ENCODE measurements at places on chromosomes 13 and 19. TPM values are rescaled to one million over a fixed set of nuclear protein-coding genes. Genes with fewer than 3 reads are reported as not detected.

DNA sequence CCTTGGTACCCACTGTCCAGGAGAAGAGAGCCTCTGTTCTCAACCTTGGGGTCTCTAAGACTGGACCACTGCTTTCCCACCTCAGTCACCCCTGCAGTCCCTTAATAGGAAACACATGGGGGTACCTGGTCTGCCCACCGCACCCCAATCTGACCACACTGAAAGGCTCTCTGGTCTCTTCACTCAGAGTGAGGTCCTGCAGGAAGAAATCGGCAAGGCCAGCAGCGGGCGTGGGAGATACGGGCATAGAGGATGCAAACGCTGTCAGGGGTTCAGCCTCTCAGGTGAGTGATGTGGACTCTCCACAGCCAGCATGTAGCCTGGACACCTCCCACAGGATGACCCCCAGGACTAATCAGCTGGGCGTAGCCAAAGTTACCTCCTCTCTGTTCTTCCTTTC, 3.5 kb downstream of the SIGLEC9 start:
- DNase-seq = no peak

NCAN gene
- total RNA-seq = not detected

DNA sequence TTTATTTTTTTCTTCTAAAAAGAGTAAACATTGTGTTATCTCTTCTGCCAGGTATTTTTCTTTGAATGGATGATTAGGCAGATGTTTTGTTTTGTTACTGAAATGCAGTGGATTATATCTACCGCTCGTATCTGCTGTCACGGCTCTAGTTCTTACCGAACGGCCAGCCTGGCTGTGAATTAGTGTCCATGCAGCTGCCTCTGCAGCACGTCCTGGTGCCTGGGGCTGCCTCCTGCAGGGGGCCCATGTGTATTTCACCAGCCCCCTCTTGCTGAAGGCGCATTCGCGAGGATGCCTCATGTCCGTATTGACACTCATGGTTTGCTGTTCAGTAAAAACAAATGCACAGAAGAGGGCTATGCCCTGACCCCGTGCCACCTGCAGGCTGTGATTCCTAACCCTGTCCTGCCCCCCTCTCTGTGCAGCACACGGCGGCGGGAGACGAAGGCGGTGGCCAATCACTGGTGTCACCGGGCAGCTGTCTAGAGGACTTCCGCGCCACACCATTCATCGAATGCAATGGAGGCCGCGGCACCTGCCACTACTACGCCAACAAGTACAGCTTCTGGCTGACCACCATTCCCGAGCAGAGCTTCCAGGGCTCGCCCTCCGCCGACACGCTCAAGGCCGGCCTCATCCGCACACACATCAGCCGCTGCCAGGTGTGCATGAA, 49.9 kb downstream of the RAB20 start:
- DNase-seq = no peak

SWSAP1 gene
- total RNA-seq = 3.0 TPM

ITGBL1 gene
- not detected for total RNA-seq

DNA sequence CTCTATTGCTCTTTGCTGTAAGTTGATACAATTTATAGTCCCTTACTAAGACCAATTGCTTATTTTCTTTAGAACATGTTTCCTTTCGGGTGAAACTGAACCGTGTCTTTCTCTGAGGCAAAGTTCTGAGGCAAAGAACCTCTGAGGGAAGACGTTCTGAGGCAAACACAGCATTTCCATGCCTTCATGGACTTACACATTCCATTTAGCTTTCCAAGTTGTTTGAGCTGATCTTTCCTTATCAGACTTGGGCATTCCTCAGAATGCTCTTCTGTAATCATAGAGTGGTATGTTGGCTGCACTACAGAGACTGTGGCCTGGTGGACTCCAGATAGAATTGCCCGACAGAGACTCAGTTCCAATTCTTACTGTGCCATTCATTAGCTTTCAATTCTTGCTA, 579.1 kb downstream of the KCTD12 start:
- no peak for DNase-seq

DNA sequence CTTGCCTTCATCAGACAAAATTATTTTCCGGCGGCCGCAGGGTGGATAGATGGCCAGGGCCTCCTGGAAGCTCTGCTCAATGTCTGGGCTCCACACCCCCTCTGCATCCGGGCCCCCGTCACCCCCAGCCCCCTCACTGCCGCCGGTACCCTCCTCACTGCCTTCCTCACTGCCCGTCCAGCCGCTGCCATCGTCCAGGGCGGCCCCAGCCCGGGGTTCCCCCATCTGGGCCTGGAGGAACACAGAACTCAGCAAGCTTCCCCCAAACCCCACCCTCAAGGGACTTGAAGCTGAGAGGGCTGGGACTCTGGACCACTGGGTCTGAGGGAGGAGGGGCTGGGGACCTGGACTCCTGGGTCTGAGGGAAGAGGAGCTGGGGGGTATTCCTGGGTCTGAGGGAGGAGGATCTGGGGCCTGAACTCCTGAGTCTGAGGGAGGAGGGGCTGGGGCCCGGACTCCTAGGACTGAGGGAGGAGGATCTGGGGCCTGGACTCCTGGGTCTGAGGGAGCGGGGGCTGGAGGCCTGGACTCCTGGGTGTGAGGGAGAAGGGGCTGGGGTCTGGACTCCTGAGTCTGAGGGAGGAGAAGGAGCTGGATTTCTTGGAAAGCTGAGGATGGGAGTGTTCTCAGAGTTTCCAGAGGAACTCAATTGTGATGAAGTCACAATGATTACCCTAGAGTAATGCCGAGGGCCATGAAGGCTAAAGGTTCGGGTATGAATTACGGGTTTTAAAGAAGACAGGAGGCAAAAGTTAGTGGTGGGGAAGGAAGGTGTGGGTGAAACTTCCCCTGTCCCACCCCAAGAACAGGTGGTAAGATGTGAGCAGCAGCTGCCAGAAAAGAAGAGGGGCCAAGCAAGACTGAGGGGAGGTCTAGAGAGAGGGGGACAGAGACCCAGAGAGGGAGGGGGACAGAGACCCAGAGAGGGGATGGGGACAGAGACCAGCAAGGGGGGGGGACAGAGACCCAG, 2.1 kb downstream of the TEAD2 start:
- no peak for DNase-seq

GRCh38 chr19:46297700-46298478, 1.0 kb downstream of the HIF3A start:
- DNase-seq = no peak

DNA sequence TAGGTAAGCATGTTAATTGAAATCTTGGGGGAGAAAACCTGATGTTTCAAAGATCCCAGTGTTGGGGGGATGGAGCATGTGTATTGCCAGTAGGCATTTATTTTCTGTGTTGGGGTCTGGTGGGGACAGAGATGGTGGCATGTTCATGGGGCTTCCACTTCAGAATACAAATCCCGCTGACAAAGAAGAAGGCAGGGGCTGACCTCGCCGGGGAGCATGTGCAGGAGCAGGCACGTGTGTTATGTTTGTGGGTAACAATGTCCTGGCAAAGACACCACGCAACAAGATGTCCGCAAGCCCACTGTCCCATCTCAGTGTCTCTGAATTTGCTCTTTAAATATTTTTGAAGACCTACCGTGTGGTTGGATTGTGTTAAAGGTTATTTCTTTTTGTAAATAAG, 164.5 kb downstream of the TEX29 start:
- DNase-seq = no peak

HSD17B14 gene
- total RNA-seq = 0.49 TPM

- DNase-seq = no peak
Observed at GRCh38 chr19:11238041-11238440, 1.4 kb upstream of the ANGPTL8 start.

- no peak for DNase-seq
Observed at GRCh38 chr13:69793783-69794453, 313.7 kb upstream of the ATXN8OS start.

DNA sequence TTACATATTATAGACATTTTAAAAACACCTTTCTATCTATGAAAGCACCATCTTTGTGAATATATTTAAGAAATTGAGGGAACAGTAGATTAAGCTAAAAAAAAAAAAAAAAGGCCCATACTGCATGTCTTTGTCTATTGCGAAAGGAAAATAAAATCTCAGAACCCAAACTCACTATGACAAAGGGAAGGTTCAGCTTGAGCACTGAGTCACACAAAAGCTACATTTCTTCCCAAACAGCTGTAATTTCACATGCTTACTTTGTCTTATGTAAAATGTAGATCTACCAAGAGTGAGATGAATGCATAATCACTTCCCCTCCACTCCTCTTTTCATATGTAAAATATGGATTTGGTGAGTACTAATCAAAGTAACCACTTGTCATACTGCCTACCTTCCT, 640.1 kb upstream of the KLF12 start:
- no peak for DNase-seq

All from CD4-positive, CD25-positive, alpha-beta regulatory T cell (primary cell).